ENCODE measurements at places on chromosomes 12 and 14.

- no peak for DNase-seq
These were observed 320 bp upstream of the PRPF39 start for GRCh38 chr14:45083617-45083975.

- DNase-seq = no peak
These were observed 46.6 kb upstream of the VPS33A start for GRCh38 chr12:122312926-122313325.

DNA sequence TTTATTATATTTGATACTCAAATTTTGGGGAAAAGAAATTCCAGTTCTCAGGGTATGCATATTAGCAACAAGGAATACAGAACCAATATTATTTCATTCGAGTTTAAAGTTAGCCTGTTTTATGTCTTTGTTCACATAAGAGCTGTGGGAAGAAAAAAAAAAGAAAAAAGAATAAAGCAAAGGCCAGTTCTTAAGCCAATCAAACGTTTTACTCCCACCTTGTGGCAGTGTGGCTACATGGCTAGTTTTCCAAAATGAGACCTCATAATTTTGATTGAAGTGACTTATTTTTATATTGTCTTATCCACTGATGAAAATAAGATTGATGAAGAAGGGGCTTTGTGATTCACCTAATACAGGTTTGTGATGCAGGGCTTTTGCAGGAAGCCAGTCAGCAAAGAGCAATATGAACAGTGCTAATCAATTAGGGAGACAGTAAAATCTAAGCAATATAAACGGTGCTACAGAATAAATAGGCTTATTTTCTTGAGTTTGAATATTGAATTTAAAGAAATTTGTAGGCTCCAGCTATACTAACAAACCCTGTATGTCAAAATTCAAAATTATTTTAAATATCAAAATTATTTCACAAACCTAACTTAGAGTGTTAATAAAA lies 624.1 kb upstream of the FOXG1 start:
- peak; percentile 49 for DNase-seq

DNA sequence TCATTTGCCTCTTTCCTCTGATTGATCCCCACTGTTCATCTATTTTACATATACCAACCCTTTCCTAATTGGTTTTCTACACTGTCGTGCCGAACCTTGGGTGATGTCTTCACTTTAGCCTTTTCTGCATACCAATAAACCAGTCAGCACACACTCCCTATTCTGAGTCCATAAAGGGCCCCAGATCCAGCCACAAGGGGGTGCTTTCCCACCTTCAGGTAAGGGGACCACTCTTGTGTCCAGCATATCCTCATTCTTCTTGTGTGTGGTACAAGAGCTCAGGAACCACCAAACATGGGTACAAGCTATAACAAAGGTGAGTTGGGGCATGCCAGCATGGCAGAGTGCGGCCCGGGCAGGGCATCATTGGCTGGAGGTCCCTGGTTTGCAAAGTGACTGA lies 859.8 kb downstream of the FSCB start:
- no peak for DNase-seq

GRCh38 chr12:104687823-104688573 lies 231.2 kb downstream of the CHST11 start:
- DNase-seq = no peak

- no peak for DNase-seq
These were observed 11.4 kb upstream of the SMARCD1 start for GRCh38 chr12:50073712-50074111.

DNA sequence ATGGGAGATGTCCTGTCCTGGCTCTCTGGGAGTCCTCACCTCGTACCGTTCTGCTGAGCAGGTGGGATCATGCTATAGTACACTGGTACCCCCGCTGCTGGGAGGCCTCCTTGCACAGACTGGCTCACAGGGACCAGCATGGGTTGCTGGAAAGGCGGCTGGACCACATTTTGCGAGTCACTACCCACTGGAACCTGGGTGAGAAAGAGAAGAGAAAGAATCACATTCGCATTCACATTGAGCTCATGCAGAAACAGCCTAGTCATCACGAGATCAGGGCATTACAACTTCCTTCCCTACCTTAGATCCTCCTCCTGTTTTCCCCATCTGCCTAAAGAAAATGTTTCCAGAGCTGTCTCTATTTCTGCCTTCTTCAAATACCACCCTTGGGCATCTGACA lies 17.3 kb upstream of the STAC3 start:
- no peak for DNase-seq

DNA sequence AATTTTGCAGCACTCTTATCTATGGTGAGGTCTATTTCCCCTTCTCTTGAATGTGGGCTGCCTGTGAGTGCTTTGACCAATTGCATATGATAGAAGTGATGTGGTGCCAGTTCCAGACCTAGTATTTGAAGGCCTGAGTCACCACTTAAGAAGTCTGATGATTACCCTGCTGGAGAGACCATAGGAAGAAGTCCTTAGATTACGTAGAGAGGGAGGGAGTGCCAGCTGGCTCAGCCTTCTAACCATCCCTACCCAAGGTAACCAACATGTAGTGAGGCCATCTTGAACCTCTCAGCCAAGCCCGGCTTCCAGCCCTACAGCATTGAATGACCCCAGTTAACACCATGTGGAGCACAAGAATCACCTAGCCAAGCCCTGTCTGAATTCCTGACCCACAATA lies 166.9 kb downstream of the NELL2 start:
- DNase-seq = no peak

GRCh38 chr14:32426028-32426427 lies 96.9 kb downstream of the AKAP6 start:
- DNase-seq = no peak

DNA sequence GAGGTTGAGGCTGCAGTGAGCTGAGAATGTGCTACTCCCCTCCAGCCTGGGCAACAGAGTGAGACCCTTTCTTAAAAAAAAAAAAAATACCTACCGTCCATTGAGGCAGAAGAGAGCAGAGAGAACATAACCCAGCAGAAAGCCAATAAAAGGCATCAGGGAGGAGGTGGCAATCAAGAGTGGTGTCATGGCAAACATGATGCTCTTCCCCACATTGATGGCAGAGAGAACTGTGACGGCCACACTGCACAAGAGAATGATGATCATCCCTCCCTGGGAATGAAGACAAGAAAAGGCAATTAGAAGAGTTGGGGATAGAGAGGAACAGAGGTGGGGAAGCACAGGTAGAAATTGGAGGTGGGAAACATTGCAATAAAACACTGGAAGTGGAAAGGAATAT lies 12.1 kb downstream of the SRSF5 start:
- DNase-seq = no peak

DNA sequence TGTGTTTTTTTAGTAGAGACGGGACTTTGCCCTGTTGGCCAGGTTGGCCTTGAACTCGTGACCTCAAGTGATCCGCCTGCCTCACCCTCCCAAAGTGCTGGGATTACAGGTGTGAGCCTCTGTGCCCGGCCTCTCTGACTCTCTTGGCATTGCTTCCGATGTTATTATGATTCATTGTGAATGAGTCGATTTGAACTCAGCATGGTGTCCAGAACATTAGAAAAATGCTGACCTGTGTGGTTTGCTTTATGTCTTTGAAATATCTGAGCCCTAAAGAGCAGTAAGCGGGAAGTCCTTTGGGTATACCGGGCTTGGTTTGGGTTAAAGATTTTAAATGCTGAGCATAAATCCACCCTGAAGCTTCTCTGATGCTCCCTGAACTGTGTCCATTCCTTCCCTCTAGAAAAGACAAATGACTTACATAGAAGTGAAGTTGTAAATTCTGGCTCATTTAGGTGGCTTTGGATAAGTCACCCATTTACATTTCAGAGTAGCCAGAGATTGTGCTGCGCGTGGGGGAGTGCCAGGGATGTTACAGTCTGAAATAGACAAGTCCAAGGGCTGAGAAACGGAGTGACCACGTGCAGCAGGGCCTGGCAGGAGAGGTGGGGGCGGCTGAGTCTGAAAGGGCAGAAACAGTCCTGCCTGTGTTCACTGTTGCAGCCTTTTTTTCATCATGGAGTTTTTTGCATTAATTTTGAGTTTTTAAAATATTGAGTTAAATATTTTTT lies 39.6 kb downstream of the SLC15A4 start:
- no peak for DNase-seq

DNA sequence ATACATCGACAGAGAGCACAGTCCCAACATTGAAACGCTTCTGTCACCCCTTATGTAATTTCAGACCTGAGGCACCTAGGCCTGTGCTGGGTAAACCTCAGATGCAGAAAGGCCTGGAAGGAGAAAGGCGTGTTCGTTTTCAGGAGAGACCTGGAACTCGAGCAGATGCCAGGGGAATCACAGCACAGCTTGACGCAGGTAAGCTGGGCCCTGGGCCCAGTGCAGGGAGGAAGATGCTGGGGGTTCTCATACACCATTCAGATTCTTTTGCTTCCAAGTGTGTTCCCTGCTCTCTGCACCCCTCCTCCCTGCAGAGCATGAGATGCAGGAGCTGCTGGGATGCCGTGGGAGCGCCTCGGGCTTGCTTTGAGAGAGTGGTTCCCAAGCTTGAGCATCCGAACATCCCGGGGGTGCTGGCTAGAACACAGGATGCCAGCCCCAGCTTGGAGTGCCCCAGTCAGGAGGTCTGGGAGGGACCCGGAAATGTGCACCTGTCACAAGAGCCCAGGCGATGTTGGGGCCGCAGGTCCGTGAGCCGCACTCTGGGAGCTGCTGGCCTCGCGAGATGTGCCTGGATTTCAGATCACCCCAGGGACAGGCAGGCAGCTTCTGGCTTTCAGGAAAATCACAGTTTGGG lies 35.9 kb downstream of the FZD10 start:
- no peak for DNase-seq

- DNase-seq = no peak
These were observed 13.5 kb upstream of the GOLGA5 start for GRCh38 chr14:92780444-92781232.

- peak; percentile 43 for DNase-seq
These were observed 506 bp downstream of the CRY1 start for GRCh38 chr12:107092669-107093416.

GRCh38 chr14:63361790-63362189 lies 43.1 kb upstream of the GPHB5 start:
- DNase-seq = no peak

GRCh38 chr14:84006643-84007155 lies 1523.2 kb upstream of the FLRT2 start:
- DNase-seq = peak; percentile 91

- DNase-seq = no peak
These were observed 57.2 kb upstream of the RIN3 start for GRCh38 chr14:92456215-92457015.

DNA sequence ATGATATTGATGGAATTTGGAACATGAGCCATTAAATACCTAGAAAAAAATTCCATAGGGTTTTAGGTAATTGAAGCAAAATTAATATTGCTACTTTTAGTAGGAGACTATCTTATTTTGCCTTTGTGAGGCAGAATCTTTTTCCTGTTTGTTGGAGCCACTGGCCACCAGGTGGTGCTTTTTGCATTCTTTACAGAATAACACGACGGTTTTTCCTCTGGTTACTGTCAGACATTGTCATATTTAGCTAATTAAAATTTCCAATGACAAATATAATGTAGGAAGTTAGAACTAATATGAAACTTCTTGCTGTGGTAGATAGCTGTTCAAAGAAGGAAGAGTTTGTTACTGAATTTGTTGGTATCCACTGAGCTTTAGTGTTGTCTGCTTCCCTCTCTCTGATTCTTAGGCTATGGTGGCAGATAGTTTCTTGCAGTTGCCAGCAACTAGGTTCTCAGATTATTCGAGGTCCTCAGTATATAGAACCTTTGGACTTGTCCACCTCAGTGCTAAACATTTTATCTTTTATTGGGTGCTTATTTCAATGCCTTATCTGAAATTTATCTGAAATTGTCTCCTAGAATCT lies 25.7 kb downstream of the RAB21 start:
- DNase-seq = no peak

- DNase-seq = no peak
These were observed 21.4 kb upstream of the APPL2 start for GRCh38 chr12:105257321-105257728.
